ENCODE measurements at places on chromosomes 1 and 21.
A peak's percentile ranks its signal among the peaks of the same experiment; 100 is the strongest.

- no peak for DNase-seq
Observed at GRCh38 chr1:40780678-40781607, 2.6 kb upstream of the KCNQ4 start.

DNA sequence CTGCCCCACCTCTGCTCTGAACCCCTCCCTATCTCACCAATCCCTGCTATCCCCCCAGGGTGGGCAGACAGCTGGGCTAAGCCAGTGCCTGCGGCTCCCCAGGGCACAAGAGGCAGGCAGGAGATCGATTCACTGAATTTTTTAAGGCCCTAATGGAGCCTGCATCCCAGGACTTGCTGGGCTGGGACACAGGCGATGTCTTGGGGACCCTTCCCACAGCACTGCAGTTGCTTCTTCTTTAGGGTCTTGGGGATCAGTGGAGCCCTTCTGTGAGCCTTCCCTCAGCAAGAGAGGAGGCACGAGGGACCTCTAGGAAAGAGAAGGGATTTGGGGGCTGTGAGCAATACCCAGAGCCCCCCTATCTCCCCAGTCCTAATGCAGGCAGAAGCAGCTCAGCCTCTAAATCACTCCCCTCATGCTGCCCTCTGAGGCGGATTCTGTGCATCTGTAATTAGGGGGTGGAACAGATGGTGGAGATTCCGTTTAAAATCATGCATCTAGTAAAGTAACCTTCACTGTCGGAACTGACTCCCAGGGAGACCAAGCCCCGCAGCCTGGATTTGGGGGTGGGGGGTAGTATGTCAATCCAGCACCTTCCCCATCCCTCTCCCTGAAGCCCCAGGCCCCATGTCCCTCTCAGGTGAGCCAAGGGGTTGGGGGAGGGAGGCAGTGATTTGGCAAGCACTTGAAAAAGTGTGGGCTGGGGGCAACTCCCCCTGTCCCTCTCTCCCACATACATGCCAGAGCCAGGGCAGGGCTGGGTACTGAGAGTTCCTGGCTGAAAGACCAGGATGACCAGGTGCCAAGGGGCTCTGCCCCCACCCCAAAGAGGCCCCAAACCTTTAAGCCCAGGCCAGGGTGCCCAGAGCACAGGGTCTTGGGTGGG, 10.0 kb downstream of the AHDC1 start:
- no peak for DNase-seq

DNA sequence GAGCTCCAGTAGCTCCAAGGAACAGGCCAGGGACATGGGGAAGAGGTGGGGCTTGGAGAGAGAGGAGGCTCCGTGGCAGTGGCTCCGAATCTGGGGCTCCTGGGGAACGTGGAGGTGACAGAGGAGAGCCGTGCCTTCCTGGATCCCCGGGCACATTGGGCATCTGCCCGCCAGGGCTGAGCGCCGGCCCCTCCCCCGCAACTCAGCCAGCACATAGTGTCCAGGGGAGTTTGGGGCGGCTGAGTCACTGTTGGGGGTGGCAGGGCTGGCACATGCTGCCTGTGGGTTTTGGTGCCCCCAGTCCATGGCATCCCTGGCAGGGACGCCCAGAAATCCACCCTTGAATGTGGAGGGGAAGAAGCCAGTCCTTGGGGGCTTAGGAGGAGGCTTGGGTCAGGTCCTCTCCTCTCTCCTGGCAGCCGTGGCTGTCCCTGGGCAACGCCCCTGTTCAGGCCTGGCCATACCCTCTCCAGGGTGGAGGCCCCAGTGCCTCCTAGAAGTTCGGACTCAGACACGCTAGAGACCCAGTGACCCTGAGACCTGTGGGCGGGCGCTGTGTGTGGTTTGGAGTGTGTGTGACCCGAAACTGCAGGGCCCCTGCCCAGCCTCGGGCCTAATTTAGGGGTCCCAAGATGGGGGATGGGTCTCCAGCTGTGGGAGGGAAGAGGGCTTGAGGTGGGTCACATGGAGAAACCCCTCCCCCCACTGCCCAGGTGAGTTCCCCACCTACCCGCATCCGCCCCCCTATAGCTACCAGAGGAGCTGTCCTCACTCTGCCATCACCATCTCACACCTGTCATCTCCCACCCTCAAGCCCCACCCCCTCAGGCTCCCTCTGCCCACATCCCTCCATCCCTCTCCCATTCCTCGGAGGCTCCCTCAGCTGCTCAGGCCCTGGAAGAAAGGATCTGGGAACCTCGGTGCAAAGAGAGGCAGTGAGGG, 1.6 kb downstream of the HSPB7 start:
- DNase-seq = no peak

GRCh38 chr1:115183721-115184259, 94.5 kb upstream of the TSPAN2 start:
- DNase-seq = no peak

GRCh38 chr21:34695434-34695833, 26.6 kb downstream of the CLIC6 start:
- DNase-seq = no peak

DNA sequence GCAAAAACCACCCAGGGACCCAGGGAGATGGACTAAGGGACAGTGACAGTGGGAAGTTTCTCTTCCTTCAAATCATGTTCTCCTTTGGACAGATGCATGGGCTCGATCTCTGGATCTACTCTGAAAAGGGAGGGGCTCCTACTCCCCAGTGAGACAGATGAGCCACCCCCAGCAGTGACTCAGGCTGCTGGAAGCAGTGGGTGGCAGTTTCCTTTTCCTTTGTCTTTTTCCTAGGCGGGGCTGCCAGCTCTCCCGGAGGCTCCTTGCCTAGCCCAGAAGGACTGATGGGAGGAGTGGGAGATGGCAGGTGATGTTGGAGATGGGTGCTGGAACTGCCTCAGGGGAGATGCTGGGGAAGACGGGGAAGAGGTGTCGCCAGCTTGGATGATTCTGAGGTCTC, 41.0 kb upstream of the IGSF21 start:
- no peak for DNase-seq

DNA sequence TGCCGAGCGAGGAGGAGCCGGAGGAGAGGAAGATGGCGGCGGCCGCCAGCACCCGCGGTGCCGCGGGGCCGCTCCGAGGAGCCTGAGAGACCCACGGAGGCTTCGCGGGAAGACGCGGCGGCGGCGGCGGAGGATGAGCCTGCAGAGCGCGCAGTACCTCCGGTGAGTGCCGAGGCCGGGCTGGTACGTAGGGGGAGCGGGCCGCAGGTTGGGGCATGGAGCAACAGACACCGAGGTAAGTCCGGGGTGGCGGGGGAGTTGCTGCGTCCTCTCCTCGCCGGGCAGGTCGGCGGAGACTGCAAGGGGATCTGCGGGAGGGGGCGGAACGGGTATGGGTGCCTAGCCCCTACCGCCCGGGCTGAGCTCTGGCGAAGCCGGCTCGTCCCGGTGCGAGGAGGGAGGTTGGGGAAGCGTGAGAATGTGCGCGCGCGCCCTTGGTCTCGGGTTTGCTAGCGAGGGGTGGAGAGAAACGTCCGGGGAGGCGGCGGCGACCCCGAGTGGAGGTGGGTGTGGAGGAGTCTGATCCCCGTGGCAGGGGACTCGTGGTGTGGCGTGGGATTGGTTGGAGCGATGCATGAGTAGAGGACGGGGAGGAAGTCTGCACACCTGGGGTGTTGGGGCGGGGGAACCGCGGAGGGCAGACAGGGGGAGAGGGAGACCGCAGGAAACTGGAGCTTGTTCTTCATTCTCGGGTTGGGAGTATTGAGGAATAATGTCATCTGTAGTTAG, at the start of gene SMG7:
SMG7 (plus strand) TSS at position 12 of the 729 bp plus-strand sequence; CDS start at position 134, 122 bp downstream.
- peak; percentile 54 for DNase-seq

DNA sequence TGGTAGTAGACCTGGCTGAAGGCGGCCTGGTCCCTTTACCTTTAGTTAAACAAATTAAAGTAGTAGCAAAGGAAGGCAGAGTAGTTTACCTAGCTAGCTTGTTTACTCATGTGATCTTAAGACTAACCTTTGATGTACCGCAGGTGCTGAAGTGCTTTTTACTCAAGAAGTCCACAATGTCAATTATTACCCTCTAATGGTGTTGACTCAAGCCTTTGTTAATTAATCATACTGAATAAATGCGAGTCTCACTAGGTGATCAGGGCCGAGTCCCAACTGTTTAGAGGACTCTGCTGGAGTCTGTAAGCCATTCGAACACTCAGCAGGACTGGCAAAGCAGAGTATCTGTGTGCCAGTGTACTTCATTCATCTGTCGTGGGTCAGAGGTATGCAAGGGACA, 381.1 kb upstream of the NCAM2 start:
- no peak for DNase-seq

Data from CD4-positive, alpha-beta T cell treated with Interleukin-21 for 1 hour (primary cell).